ENCODE measurements at places on chromosomes 3 and 15. TPM values are rescaled to one million over a fixed set of nuclear protein-coding genes. Genes with fewer than 3 reads are reported as not detected.
A peak's percentile ranks its signal among the peaks of the same experiment; 100 is the strongest.

GRCh38 chr3:188513662-188514328, 359.8 kb downstream of the LPP start:
- no peak for ATAC-seq

Gene TERC
- 97.1 TPM for total RNA-seq

Gene SEMA5B
- total RNA-seq = not detected

Gene GFM1
- 71.6 TPM for total RNA-seq

Gene MFAP1
- total RNA-seq = 17.8 TPM

Gene PARP14
- total RNA-seq = 41.3 TPM

- ATAC-seq = no peak
Observed at GRCh38 chr15:75366163-75366562, 2.2 kb downstream of the MAN2C1 start.

GRCh38 chr3:102577082-102577789, 142.4 kb downstream of the ZPLD1 start:
- no peak for ATAC-seq

GRCh38 chr3:86168512-86168911, 822.4 kb downstream of the VGLL3 start:
- no peak for ATAC-seq

DNA sequence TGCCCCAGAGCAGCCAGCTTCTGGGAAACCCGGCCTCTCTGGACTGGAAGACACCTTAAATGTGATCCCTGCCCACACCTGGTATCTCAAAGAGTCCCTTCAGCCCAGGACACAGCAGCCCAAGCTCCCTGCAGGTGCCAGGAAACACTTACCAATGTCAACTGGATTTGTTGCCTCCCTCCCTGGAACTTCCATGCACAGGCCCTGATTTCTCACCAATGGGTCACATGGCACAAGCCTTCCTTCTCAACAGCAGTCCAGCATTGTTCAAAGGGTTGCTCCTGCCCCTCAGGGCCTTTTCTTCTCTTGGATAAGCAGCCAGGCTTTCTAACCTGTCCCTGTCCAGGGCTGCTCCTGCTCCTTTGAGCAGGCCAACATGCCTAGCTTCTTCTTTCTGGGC, 31.6 kb downstream of the ANP32A start:
- no peak for ATAC-seq

DNA sequence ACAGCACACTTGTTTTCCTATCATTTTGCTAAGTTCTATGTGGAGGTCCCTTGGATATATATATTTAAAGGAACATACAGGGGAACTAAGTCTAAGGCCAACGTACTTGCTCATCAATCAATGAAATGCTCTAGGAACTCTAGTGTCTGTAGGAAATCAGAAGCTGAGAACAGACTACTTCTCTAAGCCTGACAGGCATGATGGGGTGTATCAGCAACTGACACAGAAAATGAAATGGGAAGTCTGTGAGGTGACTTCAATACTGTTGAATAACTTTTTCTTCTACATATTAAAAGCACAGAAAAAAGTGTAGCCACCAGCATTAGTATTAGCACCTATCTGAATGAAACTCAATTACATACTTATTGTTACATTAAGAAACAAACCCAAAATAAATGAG, 56.9 kb upstream of the CSPG5 start:
- ATAC-seq = no peak

DNA sequence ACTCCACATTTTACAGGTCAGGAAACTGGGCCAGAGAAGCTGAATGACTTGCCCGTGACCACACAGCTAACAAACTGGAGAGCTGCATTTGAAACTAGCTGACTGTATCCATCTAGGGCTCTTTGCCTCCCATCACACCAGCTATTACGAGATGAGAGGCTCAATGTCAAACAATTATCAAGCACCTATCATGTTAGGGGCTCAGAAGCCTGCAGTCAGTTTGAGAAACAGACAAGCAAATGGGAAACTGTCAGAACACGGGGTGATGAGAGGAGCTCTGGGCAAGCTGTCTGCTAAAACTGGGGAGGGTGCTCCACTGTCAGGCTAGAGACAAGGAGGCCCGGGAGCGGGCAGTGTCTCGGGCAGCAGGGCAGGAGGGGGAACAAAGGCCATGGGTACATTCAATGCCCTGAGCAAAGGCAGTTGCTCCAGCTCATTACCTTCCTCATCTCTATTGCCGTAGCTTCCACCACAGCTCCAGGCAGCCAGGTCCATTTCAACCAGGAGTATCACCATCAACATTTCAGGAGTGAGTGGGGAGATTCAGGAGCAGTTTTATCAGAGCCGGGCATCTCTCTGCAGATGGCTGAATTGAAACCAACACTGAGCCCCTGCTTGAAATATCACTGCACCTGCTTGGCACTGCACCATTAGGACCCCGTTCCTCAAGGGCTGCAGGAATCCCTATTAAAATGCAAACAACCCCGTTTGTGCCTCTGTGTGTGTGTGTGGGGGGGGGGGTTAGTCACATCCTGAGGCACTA, 122.6 kb downstream of the RAB11A start:
- ATAC-seq = no peak

DNA sequence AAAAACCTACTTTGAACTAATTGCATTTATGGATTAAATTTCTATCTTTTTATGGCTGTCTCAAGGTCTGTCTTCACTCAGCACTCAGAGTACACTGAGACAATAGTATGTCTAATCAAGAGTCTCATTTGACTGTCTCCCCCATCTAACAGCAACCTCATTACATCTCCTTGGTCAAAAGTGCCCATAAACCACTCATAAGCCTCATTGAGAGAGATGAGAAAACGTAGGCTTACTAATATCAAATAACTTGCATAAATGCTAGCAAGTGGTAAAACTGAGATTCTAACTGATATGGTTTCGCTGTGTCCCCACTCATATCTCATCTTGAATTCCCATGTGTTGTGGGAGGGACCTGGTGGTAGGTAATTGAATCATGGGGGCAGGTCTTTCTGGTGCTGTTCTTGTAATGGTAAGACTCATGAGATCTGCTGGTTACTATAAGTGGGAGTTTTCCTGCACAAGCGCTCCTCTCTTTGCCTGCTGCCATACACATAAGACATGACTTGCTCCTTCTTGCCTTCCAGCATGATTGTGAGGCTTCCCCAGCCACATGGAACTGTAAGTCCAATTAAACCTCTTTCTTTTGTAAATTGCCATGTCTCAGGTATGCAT, 113.9 kb downstream of the TFDP2 start:
- ATAC-seq = no peak

Gene CTXN2
- not detected for total RNA-seq

Gene DBR1
- 13.5 TPM for total RNA-seq

GRCh38 chr3:150249779-150250470, 158.2 kb upstream of the TSC22D2 start:
- ATAC-seq = no peak

Gene CNOT10
- 11.8 TPM for total RNA-seq

GRCh38 chr15:27958911-27959578, 140.1 kb downstream of the OCA2 start:
- no peak for ATAC-seq

Gene CDC25A
- total RNA-seq = not detected

DNA sequence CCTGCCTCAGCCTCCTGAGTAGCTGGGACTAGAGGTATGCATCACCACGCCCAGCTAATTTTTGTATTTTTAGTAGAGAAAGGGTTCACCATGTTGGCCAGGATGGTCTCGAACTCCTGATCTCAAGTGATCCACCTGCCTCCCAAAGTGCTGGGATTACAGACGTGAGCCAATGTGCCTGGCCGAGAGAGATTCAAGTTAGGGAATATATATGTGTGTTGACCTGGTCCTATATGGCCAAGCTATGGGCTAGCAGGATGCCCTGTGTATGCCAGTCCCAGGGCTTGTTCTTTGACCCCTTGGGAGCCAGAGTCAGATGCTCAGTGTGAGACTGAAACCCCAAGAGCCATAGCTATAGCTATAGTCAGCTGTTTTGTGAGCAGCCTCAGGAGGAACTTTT, 1.9 kb downstream of the NDUFAF3 start:
- ATAC-seq = no peak

DNA sequence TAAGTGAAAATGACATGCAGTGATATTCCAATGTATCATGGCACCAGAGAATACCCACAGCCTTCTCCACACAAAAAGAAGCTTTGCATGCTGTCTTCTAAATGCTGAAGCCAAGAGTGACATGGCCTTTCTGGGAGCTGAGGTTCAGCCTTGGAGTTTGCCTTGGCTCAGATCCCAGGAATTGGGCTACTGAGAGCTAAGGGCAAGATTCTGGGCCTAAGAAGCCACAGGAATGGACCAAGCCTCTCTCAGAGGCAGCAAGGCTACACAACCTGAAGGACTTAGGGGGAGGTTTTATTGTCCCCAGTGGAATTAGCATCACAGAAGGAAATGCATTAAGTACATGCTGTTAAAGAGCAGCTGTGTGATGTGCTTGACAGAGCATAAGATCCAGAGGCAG, 1078.5 kb downstream of the TUSC7 start:
- ATAC-seq = no peak

DNA sequence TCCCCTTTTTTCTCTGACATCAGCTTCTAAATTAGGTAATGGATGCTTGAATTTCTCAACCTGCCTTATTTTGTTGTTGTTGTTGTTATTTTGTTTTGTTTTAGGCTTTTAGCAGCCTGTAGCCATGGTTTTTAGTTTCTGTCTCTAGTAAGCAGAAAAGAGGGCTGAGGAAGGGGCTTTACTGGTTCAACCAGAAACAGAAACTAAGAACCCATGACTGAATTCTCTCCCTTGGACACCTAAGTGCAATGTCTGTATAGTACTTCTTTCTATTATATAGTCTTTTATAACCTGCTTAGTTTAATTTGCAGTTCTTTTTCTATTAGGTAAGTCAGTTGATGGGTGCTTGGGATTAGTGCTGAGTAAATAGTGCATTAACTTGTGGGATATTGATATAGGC, 129.0 kb downstream of the BBX start:
- no peak for ATAC-seq

Gene SI
- not detected for total RNA-seq

GRCh38 chr3:52682016-52682415, 3.7 kb downstream of the PBRM1 start:
- no peak for ATAC-seq

DNA sequence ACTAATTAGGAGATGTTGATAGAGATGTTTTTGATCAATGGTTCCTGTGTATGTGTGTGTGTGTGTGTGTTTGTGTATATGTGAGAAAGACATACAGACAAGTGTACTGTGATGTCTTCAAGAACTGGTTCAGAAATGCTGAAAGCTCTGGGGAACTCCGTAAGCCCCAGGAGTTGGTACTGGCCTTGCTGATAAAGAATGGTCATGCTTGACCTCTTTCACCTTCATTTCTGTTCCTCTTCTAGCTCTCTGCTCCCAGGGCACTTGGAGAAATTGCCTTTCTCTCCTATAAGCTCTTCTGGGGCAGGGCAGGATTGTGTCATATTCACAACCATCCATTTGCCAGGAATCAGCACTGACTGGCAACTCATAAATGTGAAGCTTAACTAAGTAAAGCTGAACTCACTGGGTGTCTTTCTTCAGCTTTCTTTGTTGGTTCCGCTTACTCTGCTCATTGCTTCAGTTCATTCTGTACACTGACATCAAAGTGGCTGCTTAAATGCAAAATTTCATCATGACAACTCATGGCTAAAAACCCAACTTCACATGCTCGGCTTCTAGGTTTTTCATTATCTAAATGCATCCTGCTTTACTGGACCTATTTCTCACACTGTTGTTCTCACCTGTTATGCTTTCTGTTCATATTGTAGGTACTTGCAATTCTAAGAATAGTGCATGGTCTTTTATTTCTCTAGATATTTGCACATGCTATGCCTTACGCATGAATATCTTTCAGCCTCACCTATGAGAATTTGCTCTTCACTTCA, 162.1 kb upstream of the LYSMD4 start:
- no peak for ATAC-seq

- ATAC-seq = no peak
Observed at GRCh38 chr3:16055606-16056211, 118.8 kb upstream of the GALNT15 start.

- peak; percentile 82 for ATAC-seq
Observed at GRCh38 chr3:177197727-177198460, 612 bp upstream of the TBL1XR1 start.

- no peak for ATAC-seq
Observed at GRCh38 chr15:75437721-75438120, 13.8 kb downstream of the SIN3A start.

- no peak for ATAC-seq
Observed at GRCh38 chr3:40980467-40980866, 218.8 kb upstream of the CTNNB1 start.

GRCh38 chr3:119977353-119977752, 116.9 kb downstream of the GSK3B start:
- ATAC-seq = no peak

DNA sequence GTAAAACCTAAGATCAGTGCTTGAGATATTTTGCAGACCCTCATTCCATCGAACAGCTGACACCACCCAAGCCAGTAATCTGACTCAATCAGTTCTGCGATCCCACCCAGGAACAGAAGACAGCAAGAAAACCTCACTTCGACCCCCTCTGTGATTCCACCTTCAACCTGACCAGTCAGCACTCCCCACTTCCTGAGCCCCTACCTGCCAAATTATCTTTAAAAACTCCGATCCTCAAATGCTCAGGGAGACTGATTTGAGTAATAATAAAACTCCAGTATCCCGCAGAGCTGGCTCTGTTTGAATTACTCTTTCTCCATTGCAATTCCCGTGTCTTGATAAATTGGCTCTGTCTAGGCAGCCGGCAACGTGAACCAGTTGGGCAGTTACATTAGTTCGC, 25.7 kb upstream of the CLDN16 start:
- no peak for ATAC-seq

- peak; percentile 71 for ATAC-seq
Observed at GRCh38 chr15:85726454-85726853, 68.3 kb downstream of the KLHL25 start.

Gene SCN11A
- total RNA-seq = 0.27 TPM

DNA sequence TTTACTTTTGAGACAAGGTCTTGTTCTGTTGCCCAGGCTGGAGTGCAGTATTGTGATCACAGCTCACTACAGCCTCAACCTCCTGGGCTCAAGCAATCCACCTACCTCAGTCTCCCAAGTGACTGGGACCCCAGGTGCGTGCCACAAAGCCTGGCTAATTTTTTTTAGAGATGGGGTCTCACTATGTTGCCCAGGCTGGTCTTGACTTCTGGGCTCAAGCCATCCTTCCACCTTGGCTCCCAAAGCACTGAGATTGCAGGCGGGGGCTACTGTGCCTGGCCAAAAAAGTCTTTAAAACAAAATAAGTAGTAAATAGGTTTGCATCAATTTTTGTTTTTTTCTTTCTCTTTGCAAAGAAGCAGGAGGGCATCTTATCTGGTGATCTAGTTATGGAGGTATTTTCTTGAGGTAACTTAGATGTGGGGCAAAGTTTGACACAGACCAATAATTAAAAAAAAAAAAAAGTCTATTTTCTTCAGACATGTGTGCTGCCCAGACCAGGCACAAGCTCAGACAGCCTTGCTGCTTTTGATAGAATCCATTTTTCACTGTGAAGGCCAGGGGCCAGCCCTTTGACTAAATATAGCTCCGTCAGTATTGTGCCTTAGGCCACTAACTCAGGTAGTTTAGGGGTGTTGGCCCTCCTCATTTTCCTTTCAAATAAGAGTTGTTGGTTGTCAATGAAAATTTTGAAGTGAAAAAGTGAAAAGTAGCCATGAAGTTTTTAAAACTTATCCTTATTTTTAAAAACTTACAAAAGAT, 2.5 kb downstream of the ARL6IP5 start:
- no peak for ATAC-seq

Measured in gastroesophageal sphincter (tissue), 4 donors.